ENCODE measurements at places on chromosomes 3 and 15.
A peak's percentile ranks its signal among the peaks of the same experiment; 100 is the strongest.

DNA sequence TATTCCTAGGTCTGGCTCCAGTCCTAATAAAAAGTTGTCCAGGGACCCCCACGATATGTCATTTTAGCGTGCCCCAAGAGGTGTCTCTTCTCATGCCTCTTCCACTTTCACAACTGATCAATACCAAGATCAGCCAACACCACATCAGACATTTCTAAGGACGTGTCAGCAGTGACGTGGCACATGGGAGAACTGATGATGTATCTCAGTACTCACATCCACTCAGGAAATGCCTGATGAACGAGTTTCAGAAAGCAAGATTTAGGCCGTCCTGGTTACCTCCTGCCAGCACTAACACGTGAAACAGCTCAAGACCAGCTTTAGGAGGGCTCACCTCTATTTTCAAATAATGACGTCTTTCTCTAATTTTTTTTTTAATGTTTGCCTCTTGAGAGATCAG, 19.6 kb downstream of the VGLL4 start:
- peaks cover 10% of the 10 kb centered on the region for H3K4me1 ChIP-seq
- no peaks in the 10 kb centered on the region for H3K36me3 ChIP-seq
- no peak overlapping the region for H3K27ac ChIP-seq
- H3K4me3 ChIP-seq: no peak overlapping the region

DNA sequence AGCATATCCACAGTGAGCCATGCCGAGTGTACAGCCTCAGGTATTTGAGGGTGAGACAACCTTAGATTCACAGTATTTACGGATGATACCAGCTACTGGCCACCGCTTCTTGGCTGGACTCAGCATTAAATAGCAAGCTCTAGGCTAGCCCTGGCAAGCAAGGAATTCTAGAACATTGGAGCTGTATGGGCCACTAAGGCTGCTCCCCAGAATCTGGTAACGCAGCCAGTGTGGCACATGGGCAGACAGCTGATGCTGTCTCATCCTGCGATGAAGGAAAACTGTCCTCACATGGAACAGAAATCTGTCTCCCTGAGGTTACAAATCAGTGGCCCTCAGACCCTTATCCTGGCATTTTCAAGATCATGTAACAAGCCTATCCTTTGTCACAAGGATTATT, 57.6 kb upstream of the RGMA start:
- peaks cover 4% of the 10 kb centered on the region for H3K27me3 ChIP-seq
- H3K4me1 ChIP-seq: peaks cover 14% of the 10 kb centered on the region
- no peak overlapping the region for H3K4me3 ChIP-seq
- H3K36me3 ChIP-seq: no peaks in the 10 kb centered on the region
- no peak overlapping the region for H3K27ac ChIP-seq
- no peak for DNase-seq

DNA sequence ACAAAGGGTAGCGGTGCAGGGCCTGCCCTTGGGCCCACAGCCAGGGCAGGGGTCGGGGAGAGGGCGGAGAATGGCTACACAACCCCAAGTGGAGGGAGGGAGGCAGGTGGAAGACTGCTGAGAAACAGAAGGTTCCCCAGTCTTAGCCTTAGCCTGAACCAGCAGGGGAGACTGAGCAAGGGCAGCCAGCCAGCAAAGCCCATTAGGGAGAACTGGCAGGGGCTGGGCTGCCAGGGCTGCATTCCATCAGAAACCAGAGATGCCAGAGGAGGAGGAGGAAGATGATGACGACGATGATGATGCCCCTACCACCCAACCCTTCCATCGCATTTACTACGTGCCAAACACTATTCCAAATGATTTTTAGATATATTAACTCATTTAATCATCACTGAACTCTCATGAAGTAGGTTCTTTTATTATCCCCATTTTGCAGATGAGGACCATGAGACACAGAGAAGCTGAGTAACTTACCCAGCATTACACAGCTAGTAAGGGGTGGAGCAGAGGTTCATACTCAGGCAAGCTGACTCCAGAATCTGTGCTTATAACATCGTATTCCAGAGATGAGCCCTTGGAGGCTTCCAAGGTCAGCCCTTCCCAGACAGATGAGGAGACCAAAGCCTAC, 8.7 kb downstream of the SEMA7A start:
- no peak overlapping the region for H3K27ac ChIP-seq
- DNase-seq: no peak
- H3K4me1 ChIP-seq: peaks cover 38% of the 10 kb centered on the region
- peaks cover 5% of the 10 kb centered on the region for H3K27me3 ChIP-seq

GRCh38 chr15:79399606-79400005, 32.5 kb upstream of the MINAR1 start:
- H3K27me3 ChIP-seq: no peaks in the 10 kb centered on the region
- H3K27ac ChIP-seq: no peak overlapping the region
- peak; percentile 22 for DNase-seq
- H3K36me3 ChIP-seq: no peaks in the 10 kb centered on the region
- no peak overlapping the region for H3K4me3 ChIP-seq

DNA sequence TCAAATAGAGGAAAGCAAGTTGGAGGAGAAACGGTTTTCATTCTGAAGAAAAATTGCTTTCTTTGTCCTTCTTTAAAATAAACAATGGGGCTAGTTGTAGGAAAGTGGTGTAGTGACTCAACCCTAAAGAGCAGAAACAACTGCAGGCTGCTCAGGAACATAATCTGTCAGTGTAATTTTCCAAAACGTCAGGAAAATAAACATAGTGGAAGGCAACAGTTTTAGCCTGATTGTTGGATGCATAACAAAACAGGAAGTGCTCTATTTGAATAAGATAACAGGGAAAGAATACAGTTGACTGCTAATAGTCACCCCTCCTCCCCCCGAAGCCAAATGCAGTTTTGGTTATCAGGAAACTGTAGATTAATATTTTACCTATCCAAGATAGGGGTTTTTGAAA, 167.6 kb downstream of the ECT2 start:
- H3K27ac ChIP-seq: no peak overlapping the region
- no peaks in the 10 kb centered on the region for H3K4me1 ChIP-seq
- no peaks in the 10 kb centered on the region for H3K36me3 ChIP-seq
- DNase-seq: peak; percentile 46
- no peaks in the 10 kb centered on the region for H3K27me3 ChIP-seq

DNA sequence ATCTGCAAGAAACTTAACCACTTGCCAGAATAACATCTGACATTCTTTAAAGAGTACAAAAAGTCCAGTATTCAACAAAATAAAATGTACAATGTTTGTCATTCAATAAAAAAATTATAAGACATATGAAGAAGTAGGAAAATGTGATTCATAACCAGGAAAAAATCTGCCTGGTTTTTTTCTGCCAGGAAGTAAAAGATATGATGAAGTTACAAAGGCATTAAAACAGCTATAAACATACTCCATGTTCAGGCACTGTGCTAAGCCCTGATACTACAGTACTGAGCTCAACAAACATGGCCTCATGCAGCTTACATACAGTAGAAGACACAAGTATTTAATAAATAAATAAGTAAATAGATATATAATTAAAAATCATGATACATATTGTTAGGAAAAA, 178.4 kb upstream of the STT3B start:
- H3K36me3 ChIP-seq: no peaks in the 10 kb centered on the region
- DNase-seq: no peak
- no peak overlapping the region for H3K27ac ChIP-seq
- H3K4me1 ChIP-seq: no peaks in the 10 kb centered on the region

GRCh38 chr3:141261472-141262307, 30.1 kb downstream of the PXYLP1 start:
- DNase-seq: peak; percentile 27
- H3K36me3 ChIP-seq: peaks cover 18% of the 10 kb centered on the region
- H3K27me3 ChIP-seq: no peaks in the 10 kb centered on the region
- H3K4me3 ChIP-seq: no peak overlapping the region

DNA sequence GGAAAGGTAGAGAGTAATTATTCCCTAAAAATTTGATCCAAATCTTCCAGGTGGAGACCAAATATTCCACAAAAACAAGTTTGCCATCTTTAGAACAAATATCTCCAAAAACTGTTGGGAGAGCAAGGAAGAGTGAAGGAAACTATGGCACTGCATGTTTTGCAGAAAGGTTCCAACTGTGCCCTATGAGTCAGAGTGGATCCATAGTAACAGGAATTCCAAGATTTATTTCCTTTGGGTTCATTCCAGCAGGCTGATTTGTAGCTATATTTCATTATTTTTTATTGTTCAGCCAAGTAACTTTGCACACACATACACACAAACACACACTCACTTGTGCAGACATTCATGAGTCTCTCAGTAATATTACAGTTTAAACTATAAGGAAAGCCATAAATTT, 459.7 kb upstream of the EPHA6 start:
- H3K36me3 ChIP-seq: no peaks in the 10 kb centered on the region
- DNase-seq: no peak
- H3K4me1 ChIP-seq: no peaks in the 10 kb centered on the region
- no peaks in the 10 kb centered on the region for H3K27me3 ChIP-seq
- H3K27ac ChIP-seq: no peak overlapping the region

DNA sequence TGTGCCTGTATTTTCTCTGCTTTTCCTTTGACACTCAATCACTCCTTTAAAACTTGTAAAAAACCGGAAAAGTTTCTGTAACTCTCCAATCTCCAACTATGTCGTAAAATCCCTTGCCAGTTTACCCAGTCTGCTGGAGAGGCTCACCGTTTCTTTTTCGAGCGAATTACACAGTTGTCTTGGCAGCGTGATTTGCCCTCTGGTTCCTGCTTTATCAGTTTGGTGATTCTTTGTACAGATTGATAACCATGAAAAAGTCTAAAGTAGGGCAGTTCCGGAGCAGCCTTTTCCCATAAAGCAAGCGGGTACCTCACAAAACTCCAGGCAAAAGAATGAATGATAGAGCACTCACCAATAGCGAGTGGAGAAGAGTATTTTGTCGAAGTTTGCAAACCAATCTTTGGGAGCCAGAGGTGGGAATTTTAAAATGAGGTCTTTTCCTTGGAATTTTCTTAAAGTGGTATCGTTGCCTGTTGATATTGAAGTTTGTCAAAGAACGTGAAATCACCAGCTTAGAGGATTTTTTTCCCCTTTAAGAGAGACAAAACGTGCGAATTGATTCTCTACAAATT, at the start of gene TTC23:
Gene TTC23 (minus strand): TSS at position 312 of the 572 bp plus-strand sequence. CDS start 20,869 bp downstream, outside the sequence.
- H3K4me3 ChIP-seq: peak within 1 kb of the TSS; percentile 51
- H3K27me3 ChIP-seq: no peaks in the 10 kb centered on the region
- H3K36me3 ChIP-seq: no peaks in the 10 kb centered on the region

- DNase-seq: no peak
- no peaks in the 10 kb centered on the region for H3K36me3 ChIP-seq
- H3K27me3 ChIP-seq: no peaks in the 10 kb centered on the region
- no peak overlapping the region for H3K27ac ChIP-seq
These were observed 1176.0 kb upstream of the ALCAM start for GRCh38 chr3:104190681-104191080.

All from muscle of leg (tissue), 16 donors.